Amygdala (tissue), 56 donors: ENCODE measurements at places on chromosomes 5 and 9.

DNA sequence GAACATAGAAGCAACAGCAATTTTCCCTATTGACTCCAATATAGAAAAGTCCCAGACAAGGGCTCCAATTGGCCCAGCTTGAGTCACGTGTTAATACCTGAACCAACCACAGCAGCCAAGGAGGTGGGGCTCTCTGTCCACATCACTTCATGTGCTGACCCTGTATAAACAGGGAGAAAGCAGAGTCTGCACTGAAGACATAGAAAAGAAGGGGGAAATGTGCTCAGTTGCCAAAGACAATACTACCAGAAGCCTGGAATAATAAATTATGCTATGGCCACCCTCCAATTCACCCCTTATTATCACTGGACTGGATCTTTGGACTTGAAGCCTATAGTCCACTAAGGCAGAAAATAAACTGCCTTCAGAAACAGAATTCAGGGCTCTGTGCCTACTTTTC, 275.4 kb downstream of the EPB41L4A start:
- DNase-seq: no peak

GRCh38 chr9:91315191-91315590, 46.5 kb downstream of the AUH start:
- no peak for DNase-seq

DNA sequence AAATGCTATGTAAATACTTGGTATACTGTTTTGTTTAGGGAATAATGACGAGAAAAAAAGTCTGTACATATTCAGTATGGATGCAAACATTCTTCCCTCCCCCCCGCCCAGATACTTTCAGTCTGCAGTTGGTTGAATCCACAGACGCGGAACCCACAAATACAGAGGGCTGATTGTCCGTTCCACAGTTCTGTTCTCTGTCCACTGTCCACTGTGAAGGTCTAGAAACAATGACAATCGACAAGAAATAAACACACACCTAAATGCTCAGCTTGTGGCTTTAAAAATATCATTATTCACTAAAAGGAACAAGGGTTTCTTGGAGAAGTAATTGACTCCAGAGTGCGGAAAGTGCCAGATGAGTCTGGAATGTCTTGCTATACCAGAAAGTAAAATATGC, 109.1 kb downstream of the TMEM161B start:
- peak; percentile 30 for DNase-seq

DNA sequence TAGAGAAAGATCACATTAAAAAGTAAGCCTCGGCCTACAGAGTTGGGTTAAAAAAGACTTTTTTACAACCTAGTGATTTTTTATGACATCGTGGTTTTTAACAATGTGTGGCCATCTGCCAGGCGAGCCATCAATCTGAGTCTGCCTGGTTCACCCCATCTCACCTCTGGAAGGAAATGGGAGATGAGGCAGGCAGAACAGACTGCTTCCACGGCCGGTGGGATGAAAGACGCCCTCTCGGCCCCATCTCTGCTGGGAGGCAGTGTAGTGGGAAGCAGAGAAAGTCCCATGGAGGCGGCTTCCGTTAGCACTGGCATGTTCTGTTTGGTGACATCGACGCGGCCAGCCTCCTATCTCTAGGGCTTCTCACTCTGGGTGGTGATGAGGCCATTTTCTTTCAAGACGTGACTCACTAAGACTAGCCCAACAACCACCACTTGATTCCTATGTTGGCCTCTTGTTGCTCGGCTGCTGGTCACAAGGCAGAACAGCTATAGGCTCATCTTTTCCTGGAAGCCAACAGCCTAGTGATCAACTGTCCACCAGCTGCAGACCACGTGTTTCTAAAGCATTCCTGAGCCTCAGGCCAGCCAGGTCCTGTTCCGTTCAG, 132.4 kb upstream of the OTULINL start:
- no peak for DNase-seq

DNA sequence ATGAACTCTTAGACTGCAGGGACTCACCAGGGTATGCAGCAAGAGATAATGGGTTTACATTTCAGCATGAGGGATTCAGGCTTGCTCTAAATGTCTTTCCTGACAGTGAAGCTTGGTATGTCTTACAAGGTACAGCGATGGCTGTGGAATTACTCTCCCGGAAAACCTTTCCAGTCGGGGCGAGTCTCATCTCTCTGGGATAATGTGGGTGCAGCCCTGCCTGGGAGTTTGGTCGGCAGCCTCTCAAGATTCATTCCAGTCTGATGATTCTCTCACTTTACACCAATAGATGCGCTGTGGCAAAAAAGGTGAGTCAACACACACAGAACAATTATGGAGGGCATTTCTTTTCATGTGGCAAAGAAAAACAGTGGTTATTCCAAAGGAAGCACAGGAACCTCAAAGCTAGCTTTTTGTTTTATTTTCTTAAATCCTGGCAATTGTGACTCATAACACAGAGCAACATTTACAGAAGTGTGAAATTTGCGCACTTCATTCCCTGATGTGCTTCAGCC, 190.3 kb downstream of the DCP2 start:
- no peak for DNase-seq

DNA sequence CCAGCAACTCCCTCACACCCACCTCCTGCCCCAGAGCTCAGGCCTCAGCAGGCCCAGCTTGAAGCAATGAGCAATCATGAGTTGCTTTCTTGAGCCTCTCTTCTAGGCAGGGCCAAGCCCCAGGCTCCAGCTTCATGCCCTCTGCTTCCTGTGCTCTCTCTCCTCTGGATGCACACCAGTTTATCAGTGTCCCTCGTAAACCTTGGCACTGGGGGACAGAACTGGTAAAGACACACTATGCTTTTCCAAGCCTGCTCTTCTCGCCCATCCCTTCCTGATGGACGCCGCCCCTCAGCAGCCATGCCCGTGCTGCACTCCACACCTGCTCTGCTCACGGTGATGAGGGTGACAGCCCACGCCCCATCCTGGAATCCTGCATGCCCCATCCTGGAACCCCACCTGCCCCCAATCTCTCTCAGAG, 49.4 kb upstream of the ORM1 start:
- no peak for DNase-seq

GRCh38 chr9:93533863-93534262, 42.5 kb upstream of the PHF2 start:
- DNase-seq: no peak

GRCh38 chr9:129383019-129383560, 205.0 kb upstream of the IER5L start:
- no peak for DNase-seq

DNA sequence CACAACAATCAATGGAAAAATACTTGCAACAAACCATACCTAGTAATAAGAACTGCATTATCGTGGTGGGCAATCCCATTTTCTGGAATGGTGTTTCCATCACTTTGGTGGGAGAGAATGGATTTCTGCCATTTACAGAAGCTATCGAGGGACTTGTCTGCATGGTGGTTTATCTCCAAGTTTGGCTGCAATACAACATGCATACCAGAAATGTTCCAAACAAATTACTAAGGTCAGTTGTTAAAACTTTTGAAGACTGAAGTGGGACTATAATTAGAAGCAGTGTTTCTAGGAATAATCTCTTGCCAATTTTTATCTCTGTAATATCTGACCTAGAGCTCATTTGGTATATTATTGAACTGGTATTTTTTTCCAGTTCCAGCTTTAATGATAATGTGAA, 30.3 kb downstream of the ADAMTS6 start:
- no peak for DNase-seq

DNA sequence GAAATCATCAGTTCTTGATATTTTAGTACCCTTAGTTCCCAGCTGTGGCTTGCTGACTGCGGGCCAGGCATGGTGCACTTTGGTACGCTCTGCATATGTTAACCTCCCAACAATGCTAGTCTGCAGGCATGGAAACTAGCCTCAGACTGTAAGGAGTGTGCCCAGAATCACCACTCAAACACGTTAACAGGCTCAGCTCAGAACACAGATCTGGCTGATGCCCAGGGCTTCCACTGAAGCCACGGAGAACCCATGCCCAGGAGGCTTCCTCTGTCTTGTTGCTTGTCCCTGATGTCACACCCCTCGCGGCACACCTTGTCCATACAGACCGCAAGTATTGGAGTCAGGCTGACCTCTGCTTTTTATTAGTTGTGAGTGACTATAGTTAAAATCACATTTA, 187.2 kb upstream of the OTULINL start:
- no peak for DNase-seq

DNA sequence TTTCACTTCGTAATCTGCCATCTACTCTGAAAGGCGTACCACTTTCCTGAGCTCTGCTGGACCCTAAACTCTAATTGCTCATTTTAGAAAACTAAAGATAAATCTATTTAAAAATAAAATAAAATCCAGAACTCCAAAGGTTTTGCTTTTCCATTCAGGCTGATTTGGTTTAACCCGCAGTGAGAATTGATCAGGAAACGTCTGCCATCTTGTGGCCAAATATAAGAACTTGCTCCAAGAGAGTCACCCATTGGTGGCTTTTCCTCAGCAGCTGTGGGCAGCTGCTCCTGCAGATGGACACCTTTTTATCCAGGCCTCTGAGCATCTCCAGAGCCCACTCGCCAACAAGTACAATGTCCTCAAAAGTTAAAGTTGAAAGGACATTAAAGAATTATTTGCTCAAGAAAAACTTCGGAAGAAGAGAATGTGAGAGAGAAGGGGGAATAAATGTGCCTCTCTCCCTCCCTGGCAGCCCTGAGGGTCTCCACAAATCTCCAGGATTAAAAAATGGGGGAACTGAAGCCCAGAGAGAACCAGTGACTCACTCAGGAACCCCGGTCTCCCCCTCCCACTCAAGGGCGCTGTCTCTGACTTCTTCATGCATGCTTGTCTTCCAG, 4.1 kb downstream of the SAXO1 start:
- peak; percentile 12 for DNase-seq

GRCh38 chr5:20559845-20560244, 571.8 kb upstream of the CDH18 start:
- no peak for DNase-seq

DNA sequence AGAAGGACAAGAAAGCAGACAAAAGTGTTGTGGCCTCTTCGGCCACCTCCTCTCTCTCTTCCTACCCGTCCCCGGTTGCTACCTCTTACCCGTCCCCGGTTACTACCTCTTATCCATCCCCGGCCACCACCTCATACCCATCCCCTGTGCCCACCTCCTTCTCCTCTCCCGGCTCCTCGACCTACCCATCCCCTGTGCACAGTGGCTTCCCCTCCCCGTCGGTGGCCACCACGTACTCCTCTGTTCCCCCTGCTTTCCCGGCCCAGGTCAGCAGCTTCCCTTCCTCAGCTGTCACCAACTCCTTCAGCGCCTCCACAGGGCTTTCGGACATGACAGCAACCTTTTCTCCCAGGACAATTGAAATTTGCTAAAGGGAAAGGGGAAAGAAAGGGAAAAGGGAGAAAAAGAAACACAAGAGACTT, 2.4 kb downstream of the EGR1 start:
- DNase-seq: no peak

- no peak for DNase-seq
These were observed 47.4 kb downstream of the ADAM19 start for GRCh38 chr5:157528036-157528632.

DNA sequence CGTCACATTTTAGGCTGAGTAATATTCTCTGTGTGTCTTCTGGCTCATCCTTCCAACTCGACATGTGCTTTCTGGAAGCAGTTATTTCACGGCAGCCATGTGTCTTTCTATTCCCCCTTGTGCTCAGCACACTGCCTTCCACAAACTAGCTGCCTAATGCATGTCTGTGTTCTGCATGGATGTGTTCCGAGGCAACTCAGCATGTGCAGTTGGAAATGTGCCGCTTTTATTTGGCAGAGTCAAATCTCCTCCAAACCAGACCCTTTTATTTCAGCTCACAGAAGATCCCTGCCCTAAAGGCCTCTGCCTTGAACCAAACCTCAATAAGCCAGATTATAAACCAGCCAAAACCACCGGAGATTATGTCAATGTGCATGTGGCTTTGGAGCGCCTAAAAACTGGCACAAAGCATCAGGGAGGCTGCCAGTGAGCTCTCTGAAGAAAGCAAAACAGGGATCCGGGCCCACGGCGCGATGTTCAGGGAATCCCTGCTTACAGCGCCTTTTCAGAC, 360.2 kb downstream of the DEPDC1B start:
- peak; percentile 59 for DNase-seq

GRCh38 chr9:121945849-121946248, 147.3 kb downstream of the TTLL11 start:
- no peak for DNase-seq

DNA sequence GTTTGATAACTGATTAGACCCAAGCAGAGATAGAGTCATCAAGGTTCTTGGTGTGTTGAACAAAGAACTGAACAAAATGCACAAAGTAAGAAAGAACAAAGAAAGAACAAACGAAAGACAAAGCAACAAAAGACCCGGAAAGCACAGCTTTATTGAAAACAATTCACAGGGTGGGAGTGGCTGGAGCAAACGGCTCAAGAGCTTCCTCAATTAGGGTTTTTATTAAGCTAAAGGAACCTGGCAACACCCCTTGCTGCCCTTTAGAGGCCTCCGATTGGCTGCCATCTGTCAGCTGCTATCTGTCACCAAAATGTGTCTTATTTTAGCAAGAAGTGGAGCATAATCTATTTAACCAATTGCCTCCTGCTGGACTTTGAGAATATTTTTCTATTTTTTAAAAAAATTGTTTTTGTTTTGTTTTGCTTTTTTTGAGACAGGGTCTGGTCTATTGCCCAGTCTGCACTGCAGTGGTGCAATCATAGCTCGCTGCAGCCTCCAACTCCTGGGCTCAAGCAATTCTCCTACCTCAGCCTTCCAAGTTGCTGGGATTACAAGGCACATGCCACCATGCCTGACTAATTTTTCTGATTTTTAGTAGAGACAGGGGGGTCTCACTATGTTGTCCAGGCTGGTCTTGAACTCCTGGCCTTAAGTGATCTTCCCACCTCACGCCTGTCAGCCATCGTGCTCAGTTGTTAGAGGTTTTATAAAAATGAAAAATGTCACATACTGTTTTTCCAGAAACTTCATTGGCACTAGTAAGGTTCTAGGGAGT, 7.7 kb upstream of the ABO start:
- no peak for DNase-seq

GRCh38 chr9:73200694-73201452, 49.2 kb downstream of the ANXA1 start:
- no peak for DNase-seq

GRCh38 chr5:109916481-109917153, 226.9 kb downstream of the MAN2A1 start:
- DNase-seq: no peak

- no peak for DNase-seq
These were observed 265.1 kb upstream of the TAS2R1 start for GRCh38 chr5:9895302-9895645.

DNA sequence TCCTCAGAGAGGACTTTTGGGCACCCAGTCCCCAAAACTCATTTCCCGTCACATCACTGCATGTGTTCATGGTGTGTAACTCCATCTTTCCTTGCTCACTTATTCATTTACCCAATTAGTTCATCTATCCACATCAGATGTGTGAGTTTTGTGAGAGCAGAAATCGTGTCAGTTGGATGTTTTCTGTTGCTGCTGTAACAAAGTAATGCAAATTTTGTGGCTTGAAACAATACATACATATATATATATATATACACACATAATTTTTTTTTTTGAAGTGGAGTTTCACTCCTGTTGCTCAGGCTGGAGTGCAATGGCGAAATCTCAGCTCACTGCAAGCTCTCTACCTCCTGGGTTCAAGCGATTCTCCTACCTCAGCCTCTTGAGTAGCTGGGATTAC, 70.5 kb upstream of the BOD1 start:
- DNase-seq: no peak
